ENCODE measurements at places on chromosomes 4 and X.

DNA sequence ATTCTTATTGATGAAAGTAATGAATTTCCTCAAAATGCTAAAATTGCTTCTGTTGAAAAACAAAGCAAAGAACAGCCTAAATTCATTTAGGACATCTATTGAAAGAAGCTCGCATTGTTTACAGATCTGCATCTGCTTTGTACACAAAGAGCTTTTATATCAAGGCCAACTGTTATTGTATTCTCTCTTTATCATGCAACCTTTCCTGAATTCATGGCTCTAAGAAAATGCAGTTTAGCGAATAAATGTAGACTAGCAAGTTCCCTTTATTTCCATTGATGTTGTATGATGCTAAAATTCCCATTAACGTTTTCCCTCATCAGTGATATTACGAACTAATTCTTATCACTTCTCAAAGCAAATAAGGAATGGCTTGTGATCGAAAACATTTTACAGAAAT is 446.3 kb downstream of the MID1IP1 start:
- DNase-seq = no peak

- no peak for DNase-seq
Observed at GRCh38 chrX:48785186-48785539, 1.2 kb upstream of the GATA1 start.

- DNase-seq = no peak
Observed at GRCh38 chr4:16117164-16117563, 33.3 kb upstream of the PROM1 start.

- no peak for DNase-seq
Observed at GRCh38 chrX:107902721-107903120, 77.1 kb downstream of the MID2 start.

DNA sequence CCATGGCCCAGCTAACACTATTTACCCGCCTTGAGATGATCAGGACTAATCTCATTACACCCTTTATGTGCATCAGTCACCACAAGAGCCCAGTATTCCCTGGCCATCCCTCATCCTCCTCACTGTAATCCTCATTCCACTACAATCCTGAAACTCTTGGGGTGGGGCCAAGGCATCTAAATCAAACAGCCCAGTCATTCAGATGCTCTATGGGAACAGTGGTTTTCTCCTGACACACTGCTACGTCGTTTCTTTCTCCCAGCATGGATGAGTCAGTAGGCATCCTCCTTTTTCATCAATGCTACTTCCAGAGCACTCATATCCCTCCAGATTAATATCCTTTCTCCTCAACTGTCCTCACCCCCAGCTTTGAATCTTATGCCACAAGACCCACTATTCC is 5.6 kb downstream of the SDAD1 start:
- DNase-seq = no peak

DNA sequence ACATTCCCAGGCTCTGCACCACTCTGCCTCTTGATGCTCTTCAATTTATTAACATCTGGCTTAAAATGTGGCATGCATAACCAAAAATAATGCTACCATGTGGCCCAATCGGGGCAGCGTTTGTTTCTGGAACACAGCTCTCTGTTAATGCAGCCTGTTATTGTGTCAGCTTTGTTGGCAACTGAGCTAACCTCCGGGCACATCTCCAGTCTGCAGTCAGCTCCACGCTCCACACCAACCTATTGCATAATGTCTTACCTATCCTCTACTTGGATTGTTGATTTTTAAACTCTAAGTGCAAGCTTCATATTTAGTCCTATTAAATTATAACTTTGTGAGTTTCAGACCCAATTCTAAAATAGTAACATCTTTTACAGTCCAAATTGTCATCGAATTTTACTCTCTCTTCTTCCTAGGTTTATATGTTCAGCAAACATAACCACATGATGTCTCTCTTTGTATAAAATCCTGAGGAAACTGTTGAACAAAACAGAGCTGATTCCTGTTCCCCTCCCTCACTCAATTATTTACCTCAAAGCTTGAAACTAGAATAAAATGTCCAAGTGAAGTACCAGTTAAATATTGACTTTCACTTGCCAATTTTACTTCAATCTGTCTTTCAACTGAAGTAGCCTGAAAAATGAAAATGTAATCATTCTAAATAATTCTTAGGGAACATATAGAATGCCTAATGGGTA is 92.2 kb upstream of the RAPGEF2 start:
- no peak for DNase-seq

DNA sequence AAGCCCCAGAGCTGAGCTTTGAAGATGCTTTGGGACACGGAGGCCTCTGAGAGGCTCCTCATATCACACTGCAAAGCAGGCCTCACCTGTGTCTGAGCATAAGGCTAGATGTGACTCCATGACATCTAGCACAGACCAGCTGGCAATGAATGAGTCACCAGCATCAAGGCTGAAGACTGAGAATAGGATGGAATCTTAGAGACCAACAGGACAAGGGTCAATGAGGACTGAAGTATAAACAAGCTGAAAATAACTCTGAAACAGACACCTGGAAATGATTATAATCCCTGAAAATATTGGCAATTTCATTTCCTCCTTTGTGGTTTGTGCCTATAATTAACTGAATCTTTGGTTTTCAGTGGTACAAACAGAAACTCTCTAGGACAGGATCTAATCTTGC is 87.1 kb upstream of the PRPS1 start:
- no peak for DNase-seq

- DNase-seq = no peak
Observed at GRCh38 chr4:44351069-44351468, 97.5 kb downstream of the KCTD8 start.

DNA sequence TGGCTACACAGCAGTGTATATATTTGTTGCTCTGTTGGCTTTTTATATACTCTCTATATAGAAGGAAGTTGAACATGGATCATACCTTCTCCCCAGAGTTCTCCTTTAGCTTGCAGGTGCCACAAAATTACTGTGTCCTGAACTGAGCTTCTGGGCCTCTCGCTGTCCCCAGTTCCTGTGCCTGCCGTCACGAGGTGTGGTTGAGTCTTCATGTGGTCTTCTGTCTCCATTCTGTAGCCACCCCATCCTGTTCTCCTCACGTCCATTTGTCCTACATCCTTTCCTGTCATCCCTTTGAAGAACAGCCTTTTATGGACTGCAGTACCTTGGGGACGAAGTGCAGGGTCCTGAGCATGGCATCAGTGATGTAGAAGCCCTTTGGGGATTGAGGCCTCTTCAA is 14.5 kb downstream of the TMEM131L start:
- no peak for DNase-seq

- no peak for DNase-seq
Observed at GRCh38 chrX:53262918-53263394, 18.4 kb downstream of the IQSEC2 start.

- DNase-seq = no peak
Observed at GRCh38 chr4:71472946-71473345, 134.1 kb downstream of the SLC4A4 start.

DNA sequence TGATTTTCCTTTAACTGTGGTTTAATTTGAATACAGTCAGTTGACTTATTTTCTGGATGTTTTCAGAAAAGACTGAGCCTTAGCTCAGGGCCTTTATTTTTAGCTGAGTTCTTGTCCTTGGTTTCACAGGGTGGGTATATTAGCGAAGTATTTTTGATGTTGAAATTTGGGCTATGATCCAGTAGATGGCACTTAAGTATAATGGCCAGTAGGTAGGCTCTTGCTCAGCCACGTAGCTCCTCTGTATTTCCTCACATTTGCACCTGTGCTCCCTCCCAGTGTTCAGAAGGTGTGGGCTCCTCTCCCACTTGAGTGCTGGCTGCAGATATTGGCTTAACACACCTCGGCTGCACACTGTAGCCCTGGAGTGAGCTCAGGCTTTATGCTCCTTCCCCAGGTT is 549.9 kb upstream of the AMOT start:
- no peak for DNase-seq

DNA sequence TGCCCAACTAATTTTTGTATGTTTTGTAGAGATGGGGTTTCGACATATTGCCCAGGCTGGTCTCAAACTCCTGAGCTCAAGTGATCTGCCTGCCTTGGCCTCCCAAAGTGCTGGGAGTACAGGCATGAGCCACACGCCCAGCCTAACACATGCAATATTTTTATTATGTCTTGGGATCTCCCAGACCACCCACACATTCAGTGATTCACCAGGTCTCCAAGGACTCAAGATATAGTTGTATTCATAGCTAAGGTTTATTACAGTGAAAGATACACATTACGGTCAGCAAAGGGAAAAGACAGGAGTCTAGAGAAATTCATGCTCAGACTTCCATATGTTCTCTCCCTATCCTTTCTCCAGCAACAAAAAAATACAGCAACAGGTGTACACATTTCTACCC is 25.5 kb upstream of the FAM120C start:
- DNase-seq = no peak

GRCh38 chr4:116953947-116954346 is 131.4 kb downstream of the TRAM1L1 start:
- DNase-seq = no peak

DNA sequence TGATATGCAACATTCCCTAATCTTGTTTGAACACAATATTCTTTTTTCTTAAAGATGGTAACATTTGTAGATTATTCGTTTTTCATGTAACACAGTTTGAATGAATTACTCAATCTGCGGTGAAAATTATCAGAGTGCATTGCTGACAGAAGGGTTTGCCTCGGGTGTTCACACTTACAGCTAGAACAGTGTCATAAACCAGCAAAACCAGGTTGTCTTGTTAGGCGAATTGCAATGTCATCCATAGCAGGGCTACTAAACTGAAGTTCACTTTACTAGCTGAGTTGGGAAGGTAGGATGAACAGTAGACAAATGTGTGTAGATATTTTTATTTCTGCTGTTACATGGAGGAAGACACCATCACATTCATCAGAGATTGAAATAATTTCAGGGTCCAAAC is 98.9 kb downstream of the SLC39A8 start:
- no peak for DNase-seq

GRCh38 chr4:95289028-95289634 is 259.6 kb downstream of the UNC5C start:
- no peak for DNase-seq

DNA sequence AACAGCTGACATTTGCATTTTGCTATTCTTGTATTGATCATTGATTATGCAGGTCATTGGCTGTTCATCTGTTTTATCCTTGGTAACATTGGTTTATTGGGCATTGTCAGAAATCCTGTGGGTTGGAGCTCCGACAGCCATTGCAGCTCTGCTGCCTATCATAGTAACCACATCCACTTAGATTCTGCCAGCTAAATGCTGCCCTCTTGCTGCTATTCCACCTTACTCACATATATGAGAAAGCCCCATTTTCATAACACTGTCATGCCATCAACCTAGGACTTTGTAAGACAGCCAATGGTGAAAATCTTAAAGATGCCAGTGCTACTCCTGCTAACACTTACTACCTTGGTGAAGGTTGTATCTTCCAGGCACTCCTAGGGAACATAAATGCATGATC is 187.3 kb upstream of the CXCL13 start:
- no peak for DNase-seq

GRCh38 chr4:111985426-111985825 is 159.8 kb upstream of the FAM241A start:
- no peak for DNase-seq

- DNase-seq = no peak
Observed at GRCh38 chr4:10734697-10735096, 50.1 kb upstream of the CLNK start.

- DNase-seq = no peak
Observed at GRCh38 chr4:124262211-124263179, 450.0 kb downstream of the ANKRD50 start.

- no peak for DNase-seq
Observed at GRCh38 chr4:53307819-53308780, 57.8 kb downstream of the SCFD2 start.

DNA sequence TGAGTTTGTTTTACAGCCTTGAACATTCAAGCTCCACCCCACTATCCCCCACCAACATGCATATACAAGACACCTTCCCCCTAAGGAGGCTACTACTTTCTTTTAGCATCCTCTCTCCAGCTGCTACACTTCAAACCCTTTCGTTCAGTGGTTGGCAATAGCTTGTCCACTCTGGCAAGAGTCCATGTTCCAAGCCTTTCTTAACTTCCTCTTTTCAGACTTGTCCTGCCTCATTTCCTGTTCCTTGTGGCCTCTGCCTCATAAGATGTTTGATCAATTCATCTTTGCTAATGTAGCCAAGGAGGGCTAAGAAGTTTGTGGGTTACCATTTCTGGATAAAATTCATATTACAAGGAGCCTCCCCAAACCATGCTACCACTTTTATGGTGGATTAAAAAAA is 20.8 kb upstream of the ZCCHC12 start:
- no peak for DNase-seq

DNA sequence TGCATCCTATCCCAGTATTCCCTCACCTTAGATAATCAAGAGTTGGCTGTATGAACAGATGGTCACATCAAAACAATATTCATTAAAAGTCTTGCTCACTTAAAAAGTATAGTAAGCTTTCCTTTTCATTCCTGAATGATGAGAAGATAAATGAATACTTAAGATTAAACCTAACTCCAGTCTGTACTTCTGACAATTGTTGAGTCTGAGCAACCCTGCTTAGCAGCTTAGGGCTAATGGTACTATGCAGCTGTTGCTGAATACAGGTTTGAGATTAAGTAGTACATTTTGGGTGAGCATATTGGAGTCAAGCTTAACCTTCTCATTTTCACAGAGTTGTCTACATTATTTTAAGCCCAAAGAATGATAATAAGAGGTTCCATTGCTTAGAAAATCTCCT is 121.7 kb upstream of the ETNPPL start:
- no peak for DNase-seq

DNA sequence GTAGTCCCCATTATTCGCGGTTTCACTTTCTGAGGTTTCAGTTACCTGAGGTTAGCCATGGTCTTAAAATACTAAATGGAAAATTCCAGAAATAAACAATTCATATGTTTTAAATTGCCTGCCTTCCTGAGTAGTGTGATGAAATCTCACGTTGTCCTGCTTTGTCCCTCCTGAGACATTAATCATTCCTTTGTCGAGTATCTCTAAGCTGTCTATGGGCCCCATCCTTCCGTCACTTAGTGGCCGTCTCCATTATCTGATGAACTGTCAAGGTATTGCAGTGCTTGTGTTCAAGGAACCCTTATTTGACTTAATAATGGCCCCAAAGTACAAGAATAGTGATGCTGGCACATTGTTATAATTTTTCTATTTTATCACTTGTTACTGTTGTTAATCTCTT is 94.8 kb downstream of the ADGRL3 start:
- DNase-seq = no peak

DNA sequence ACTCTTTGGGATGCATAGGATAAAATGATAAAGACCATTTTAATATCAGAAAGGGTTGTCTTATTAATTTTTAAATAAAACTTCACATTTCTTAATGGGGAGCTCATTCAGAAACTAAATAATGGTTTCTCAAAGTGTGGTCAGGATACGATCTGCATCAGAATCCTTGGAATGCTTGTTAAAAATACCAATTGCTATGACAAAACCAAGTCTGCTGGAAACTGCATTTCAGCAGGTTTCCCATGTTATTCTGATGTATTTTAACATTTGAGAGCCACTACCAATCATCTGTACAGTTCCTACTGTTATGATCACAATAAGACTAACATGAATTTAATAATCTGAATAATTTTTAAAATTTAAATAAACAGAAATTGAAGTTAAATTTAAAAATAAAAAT is 115.1 kb downstream of the SOWAHB start:
- no peak for DNase-seq
